ENCODE measurements at places on chromosomes 1 and 21.

- DNase-seq, result no peak
Measured at GRCh38 chr1:150796374-150796773, 11.7 kb downstream of the CTSK start.

DNA sequence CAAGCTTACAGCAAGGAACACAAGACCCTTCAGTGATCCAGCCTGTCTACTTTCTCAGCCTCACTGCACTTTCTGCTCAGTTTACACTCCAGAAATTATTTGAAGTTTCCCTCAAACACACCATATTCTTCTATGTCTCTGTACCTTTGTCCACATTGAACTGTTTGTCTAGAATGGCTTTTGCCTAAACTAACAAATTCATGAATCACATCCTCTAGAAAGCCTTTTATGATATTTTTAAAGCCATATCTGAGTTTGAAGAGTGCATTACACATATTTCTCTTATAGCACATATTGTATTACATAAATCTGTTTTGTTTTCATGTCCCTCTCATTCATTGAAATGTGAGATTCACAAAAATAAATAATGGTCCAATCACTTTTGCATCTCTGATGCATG is 446.0 kb upstream of the ZRANB2 start:
- no peak for DNase-seq

DNA sequence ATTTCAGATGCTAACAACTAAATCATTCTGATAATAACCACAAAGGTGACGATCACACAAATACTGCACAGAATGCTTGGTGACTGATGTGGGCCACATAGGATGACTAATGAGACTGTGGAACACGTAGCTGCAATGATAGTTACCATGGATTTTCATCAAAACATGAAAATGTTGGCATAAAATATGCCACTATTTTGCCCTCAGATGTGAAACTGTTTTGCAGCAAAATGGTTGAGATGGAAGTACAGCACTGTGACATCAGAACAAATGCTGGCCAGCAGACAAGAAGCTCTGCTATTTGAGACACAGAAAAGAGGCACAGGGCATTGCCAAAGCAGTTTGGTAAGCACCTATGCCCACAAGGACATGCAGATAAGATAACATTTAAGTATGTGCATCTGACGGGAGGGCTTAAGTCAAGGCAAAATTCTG is 83.8 kb downstream of the NIBAN1 start:
- DNase-seq, result no peak

DNA sequence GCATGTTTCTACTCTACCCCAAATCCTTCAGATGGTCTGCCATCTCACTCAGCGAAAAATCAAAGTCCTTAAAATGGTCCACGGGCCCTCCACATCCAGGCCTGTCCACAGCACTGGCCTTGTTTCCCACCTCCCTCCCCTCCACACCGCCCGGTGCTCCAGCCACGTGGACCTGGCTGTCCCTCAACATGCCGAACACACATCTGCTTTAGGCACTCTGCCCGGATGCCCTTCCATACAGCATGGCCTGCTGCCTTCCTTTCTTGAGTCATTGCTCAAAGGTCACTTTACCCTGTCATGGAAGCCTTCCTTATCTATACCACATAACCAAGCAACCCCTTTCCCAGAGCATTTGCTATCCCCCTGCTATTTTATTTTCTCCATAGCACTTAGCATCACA is 143.0 kb downstream of the DNM3 start:
- DNase-seq, result no peak

DNA sequence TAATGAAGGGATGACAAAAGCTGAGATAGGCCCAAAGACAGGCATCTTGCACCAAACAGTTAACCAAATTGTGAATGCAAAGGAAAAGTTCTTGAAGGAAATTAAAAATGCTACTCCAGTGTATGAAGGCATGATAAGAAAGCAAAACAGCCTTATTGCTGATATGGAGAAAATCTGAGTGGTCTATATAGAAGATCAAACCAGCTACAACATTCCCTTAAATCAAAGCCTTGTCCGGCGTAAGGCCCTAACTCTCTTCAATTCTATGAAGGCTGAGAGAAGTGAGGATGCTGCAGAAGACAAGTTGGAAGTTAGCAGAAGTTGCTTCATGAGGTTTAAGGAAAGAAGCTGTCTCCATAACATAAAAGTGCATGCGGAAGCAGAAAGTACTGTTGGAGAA is 4.3 kb upstream of the ANGEL2 start:
- no peak for DNase-seq

- DNase-seq, result peak; percentile 77
Measured at GRCh38 chr1:46179138-46180081, 3.1 kb upstream of the P3R3URF start.

DNA sequence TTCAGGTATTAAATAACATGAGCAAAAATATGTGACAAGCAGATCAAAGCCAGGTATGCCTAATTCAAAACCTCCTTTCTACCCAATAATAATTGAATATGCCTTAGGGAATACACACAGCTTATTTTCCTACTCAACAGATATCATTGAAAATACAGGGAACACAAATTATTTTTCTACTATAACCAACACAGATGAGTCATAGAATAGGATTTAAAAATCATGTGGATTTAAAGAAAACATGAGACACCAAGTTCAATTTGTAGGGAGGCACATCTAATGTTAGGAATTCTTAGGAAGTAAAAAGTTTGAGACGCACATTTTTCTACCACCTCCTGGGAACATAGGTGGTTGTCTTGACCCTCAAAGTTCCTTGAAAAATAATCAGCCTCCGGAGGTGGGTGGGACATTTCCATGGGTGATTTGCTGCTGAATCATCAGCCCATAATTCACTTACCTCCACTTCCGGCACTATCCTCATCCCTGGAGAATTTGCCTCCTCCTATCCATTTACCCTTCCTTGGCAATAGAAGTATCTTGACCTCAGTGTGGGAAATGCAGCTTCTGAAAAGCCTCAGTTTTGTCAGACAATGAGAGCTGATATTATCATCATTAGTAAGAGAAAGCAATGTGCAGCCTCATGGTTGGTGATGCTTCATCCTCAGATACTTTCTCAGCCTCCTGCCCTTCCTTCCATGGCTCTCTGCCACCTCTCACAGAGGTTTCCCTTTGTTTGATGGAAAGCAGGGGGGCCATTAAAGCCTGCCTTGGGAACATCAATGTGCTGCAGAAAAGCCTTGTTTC is 33.5 kb upstream of the RGS4 start:
- no peak for DNase-seq

- no peak for DNase-seq
Measured at GRCh38 chr1:153833171-153833570, 58.0 kb downstream of the SLC27A3 start.

- no peak for DNase-seq
Measured at GRCh38 chr1:39896909-39897685, 4.6 kb downstream of the MYCL start.

DNA sequence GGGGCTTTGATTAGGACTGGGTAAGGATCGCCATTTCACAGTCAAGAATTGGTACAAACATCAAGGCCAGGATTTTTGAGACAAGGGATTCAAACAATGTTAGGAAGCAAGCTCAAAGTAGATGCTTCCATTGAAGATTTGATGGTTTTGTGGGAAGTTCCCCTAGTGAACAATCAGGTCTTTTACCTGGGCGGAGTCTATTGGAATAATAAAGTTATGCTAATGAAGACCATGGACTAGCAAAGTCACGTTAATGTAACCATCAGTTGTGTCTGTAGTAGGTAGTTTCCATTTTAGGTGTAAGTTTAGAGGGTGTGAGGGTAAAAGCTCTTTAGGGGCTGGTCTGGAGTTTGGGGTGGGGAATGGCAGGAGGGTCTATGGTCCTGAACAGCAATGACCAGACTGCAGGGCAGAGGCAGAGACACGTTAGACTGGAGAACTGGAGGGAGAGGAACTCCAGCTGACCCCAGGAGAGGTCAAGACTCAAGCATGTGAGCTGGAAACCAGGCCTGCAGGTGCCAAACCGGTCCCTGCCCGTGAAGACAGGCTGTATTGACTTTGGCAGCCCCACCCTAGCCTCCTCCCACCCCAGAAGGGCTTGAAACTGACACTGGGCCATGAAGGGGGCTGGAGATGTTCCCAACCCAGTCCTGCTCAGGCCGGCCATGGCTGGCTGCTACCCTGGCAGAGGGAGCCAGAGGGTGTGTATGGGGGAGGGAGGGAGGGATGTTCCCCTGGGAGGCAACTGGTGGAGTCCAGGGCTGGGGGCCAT is 36.0 kb upstream of the GPR37L1 start:
- no peak for DNase-seq

GRCh38 chr1:212591922-212592321 is 16.6 kb upstream of the ATF3 start:
- no peak for DNase-seq

DNA sequence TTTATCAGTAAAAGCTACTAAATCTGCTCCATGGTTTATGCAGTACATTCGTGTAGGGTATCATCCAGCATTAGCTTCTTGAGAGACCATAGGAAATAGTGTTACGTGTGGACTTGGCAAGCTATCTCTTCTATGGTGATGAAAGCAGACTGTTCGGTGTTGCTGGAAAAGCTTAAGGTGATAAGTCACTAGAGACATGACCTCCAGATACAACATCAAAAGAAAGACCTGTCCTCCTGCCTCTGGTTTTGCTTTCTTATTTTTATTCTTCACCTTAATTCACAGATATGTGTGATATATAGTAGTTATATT is 53.5 kb upstream of the S1PR1 start:
- no peak for DNase-seq

DNA sequence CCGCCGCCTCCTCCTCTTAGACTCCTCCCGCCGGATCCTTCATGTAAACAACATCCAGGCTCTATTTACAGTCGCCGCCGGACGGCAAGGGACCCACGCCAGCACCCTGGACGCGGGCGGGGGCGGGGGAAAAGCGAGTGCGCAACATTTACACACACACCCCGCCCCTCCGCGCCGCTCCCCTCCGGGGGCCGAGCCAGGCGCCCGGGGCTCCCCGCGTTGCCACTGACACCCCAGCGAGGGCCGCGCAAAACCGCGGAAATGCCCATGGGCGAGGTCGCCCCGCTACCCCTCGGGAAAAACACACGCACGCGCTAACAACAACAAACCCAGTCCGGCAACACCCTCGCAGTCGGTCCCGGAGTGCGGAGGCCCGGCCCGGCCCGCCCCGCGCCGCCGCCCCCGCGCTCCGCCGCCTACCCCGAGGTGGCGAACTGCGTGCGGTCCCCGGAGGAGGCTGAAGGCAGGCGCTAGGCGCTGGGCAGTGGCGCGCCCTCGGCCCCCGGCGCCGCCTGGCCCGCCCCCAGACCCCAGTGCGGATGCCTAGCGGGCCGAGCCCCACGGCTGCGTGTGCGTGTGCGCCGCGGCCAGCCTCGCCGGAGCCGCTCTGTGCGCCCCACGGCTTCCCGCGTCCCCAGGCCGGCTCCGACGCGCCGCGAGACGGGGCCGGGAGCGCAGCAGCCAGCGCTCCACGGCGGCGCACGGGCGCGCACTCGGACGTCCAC is 81.1 kb upstream of the AK4 start:
- DNase-seq, result peak; percentile 11

- DNase-seq, result no peak
Measured at GRCh38 chr1:178530037-178530402, 17.1 kb downstream of the TEX35 start.

DNA sequence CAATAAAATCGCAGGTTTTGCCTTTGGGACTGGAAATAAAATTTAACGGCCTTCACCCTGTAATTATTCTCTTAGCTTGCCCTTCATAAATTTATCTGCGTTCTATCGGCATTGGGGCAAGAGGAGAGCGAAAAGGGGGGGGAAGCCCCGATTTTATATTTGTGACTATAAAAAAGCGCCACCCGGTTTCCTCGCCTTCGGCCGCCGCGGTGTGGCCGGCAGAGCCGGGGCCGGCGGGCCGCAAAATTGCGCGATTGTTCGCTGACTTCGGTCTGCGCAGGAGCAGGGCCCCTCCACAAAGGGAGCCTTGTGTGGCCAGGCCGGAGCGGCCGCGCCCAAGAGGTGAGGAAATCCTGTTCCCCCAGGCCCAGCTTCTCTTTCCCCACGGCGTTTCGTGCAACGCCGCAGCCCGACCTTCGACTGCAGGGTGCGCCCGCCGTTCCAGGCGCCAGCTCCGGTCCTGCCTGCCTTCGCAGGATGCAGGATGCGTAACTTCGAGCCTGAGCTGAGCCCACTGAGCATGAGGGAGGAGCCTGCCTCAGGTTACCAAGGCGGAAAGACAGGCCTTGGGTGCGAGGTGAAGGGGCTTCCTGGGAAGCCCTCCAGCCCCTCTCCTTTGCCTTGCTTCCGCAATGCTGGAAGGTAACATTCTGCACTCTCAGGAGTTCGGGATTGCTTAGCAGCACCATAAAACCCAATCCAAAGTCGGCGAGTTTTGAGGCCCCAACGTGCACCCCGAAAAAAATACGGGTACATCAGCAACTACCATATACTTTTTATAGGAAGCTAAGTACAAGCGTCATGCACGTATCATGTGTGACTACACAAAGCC is 4.9 kb upstream of the TBX15 start:
- DNase-seq, result no peak

- DNase-seq, result no peak
Measured at GRCh38 chr1:220967911-220968310, 88.7 kb downstream of the HLX start.

DNA sequence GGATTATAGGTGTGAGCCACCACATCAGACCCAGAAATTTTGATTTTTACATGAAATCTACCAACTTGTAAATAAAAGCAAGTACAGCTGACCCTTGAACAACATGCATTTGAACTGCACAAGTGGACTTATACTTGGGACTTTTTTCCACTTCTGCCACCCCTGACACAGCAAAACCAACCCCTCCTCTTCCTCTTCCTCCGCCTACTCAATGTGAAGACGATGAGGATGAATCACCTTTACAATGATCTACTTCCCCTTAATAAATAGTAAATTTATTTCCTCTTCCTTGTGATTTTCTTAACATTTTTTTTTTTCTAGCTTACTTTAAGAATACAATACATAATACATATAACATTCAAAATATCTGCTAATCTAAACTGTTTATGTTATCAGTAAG is 17.5 kb upstream of the YRDC start:
- DNase-seq, result no peak

DNA sequence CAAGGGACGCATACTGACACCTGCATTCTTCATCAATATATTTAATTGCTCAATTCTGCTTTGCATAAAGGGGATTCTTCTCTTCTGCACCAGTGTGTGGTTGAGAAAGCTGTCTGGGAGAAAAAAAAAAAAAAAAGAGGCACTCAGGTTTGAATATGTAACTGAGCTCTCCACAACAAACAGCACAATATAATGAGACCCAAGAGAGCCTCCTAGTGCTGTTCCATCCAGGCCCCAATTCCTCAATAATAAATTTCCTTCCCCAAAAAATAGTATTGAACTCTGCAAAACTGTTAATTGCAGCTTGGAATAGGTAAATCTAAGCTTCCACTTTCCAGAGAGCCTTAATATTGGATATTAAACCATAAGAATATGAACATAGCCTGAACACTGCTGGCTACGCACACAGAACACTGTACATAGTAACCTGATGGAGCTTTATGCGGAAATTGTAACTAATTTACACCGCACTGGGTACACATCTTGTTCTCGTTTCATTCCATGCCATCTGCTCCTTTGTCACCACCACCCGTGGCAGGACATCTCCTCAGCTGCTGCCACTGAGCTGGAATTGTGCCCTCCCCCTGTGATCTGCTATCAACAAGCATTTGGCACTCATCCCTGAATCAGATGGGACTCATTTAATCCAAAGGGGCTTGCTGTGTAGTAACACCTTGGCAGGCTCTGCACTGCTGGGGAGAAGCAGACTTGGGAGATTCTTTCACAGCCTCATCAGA is 272.0 kb downstream of the HHIPL2 start:
- DNase-seq, result peak; percentile 60

- no peak for DNase-seq
Measured at GRCh38 chr1:155026154-155026553, 7.4 kb downstream of the DCST2 start.
